Fibroblast of villous mesenchyme (primary cell): ENCODE measurements at places on chromosomes 12 and 14. TPM values are rescaled to one million over a fixed set of nuclear protein-coding genes. Genes with fewer than 3 reads are reported as not detected.

GRCh38 chr12:95648990-95649791 lies 97.9 kb upstream of the USP44 start:
- peak; percentile 32 for DNase-seq

- DNase-seq = peak; percentile 44
Observed at GRCh38 chr14:58638231-58639197, 752 bp downstream of the DACT1 start.

DNA sequence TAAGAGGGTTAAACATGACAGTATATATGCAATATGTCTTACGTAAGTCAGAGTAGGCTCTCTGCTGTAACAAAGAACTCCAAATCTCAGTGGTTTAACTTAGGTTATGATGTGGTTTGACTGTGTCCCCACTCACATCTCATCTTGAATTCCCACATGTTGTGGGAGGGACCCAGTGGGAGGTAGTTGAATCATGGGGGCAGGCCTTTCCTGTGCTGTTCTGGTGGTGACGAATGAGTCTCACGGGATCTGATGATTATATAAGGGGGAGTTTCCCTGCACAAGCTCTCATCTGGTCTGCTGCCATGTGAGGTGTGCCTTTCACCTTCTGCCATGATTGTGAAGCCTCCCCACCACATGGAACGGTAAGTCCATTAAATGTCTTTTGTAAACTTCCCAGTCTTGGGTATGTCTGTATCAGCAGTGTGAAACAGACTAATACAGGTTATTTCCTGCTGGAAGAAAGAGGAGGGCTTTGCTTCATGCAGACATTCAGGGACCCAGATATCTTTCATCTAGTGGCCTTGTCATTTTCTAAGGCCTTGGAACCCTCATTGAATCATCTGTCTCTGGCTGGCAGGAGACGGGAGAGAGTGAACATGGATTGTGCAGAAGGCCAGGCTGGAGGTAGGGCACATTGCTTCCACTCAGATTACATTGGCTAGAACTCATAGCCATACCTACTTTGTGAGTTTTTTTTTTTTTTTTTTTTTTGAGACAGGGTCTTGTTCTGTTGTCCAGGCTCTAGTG lies 96.1 kb downstream of the CRADD start:
- DNase-seq = peak; percentile 76

GRCh38 chr12:14190694-14191093 lies 174.8 kb upstream of the ATF7IP start:
- DNase-seq = no peak

- no peak for DNase-seq
Observed at GRCh38 chr12:52241205-52241842, 8.3 kb downstream of the KRT7 start.

DNA sequence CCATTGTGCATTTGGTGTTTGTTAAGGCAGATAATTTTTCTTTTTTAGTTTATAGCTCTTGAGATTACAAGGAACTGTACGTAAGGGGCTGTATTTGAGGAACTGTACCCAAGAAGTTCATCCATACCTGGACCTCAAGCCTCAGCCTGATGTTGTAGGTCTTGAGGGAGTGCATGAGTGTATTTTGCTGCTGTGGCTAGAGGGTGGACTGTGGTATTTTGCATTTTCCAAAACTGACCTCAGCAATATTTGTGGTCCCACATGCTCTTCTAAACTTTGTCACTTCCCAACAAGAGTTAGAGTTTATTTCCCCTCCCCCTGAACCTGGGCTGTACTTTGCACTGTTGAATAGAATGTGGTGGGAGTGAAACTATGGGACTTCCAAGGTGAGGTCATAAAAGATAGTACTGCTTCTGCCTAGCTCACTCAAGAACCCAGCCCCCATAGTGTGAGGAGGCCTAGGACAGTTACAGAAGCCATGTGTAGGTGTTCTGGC lies 42.2 kb upstream of the FBXO33 start:
- no peak for DNase-seq

- peak; percentile 67 for DNase-seq
Observed at GRCh38 chr14:67704484-67705089, 2.9 kb downstream of the RDH12 start.

Gene SYNDIG1L
- not detected in 2 replicates for total RNA-seq

Gene RHOJ
- total RNA-seq = 0.43 and 4.8 TPM in 2 replicates

Gene KRT79
- not detected in 2 replicates for total RNA-seq

Gene FAM222A
- total RNA-seq = 0.32 and 0.43 TPM in 2 replicates
